ENCODE measurements at places on chromosomes 4 and X. TPM values are rescaled to one million over a fixed set of nuclear protein-coding genes. Genes with fewer than 3 reads are reported as not detected.

DNA sequence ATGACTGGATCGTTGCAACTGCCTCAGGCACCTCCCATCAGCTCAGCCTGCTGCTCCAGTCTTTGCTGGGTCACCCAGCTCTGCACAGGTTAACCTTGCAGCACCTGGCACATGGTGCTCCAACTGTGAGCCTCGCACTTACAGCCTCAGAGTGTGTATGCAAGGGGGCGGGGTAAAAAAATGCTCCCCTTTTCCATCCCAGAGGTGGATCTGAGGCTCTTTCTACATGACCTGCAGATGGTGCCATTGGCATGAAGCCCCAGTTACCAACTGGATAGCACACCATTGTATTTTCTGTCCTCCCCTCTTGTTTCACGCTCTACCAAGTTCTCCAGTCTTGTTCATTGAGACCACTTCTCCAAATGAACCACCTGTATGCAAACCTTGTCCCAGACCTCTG, 46.2 kb upstream of the TRPC3 start:
- no peak for DNase-seq

- DNase-seq: no peak
These were observed 898 bp downstream of the CMC4 start for GRCh38 chrX:155070038-155070437.

- DNase-seq: no peak
These were observed 126.9 kb upstream of the GPRIN3 start for GRCh38 chr4:89434364-89434988.

DNA sequence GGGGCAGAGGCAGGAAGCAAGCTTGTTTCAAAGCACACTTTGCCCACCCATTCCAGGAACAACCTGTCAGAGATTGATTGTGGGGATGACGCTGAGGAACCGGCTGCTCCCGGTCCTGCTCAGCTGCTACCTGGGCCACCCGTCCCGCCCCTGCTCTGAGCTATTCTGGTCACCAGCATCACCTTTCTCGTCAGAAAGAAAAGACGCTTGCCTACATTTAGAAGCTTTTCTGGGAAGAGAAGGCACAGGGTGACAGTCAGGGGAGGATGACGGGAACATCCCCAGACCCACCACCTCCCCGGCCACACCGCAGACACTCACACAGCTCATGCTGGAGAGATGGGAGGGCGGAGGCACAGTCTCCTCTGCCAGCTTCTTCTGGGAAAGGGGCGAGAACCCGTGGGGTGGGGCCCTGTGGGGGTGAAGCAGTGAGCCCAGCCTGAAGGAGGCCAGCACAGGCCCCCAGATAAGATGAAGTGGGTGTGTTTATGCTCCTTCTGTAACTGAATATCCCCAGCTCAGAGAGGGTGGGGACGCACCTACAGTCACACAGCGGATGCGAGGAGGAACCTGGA, 81.8 kb downstream of the CPZ start:
- DNase-seq: no peak

DNA sequence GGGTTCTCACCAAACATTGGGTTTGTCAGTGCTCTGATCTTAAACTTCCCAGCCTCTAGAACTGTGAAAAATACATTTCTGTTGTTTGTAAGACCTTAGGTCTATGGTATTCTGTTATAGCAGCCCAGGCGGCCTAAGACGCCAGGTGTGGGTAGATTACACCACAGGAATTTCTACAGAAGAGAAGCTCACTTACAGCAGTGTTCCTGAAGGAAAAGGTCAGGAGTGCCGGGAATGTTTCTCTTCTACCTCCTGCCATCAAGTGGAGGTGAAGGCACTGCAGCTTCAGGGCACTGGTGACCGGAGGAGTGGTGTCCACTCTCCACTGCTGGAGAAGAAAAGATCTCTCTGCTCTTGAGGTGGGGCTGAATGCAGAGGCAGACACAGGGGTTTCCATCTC, 45.7 kb downstream of the FHDC1 start:
- no peak for DNase-seq

GRCh38 chrX:100409610-100410590, at the start of gene PCDH19:
PCDH19 (minus strand) TSS chrX:100410273; CDS start chrX:100408597, 1,676 bp downstream.
- peak; percentile 40 for DNase-seq

- DNase-seq: no peak
These were observed 389.2 kb upstream of the F9 start for GRCh38 chrX:139141370-139141769.

DNA sequence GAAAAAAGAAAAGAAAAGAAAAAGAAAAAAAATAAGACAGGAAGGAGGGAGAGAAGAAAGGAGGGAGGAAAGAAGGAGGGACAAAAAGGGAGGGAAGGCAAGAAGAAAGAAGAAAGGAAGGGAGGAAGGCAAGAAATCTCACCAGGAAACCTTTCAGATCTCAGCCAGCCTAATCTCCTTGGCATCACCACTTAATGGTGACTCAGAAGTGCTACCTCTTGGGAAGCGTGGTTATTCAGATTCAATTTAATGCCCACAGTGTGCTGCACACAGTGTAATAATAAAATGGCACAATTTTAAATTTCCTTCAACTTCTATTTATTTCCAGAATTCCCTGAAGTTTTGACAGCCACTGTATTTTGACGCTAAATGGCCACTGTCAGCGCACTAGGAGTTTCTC, 50.3 kb downstream of the DKK2 start:
- no peak for DNase-seq

- no peak for DNase-seq
These were observed 3.1 kb downstream of the DCAF16 start for GRCh38 chr4:17807446-17807845.

HDAC8 gene
- 14.8 TPM for total RNA-seq

ZAR1 gene
- total RNA-seq: not detected

TMEM150C gene
- 1.6 TPM for total RNA-seq

PLK4 gene
- 0.54 TPM for total RNA-seq

GABRG1 gene
- total RNA-seq: not detected

CD40LG gene
- total RNA-seq: 0.13 TPM

CHST7 gene
- 0.65 TPM for total RNA-seq

All from pancreas (tissue), 10 donors.